Sigmoid colon (tissue), 7 donors: ENCODE measurements at places on chromosomes 4 and X. TPM values are rescaled to one million over a fixed set of nuclear protein-coding genes. Genes with fewer than 3 reads are reported as not detected.

DNA sequence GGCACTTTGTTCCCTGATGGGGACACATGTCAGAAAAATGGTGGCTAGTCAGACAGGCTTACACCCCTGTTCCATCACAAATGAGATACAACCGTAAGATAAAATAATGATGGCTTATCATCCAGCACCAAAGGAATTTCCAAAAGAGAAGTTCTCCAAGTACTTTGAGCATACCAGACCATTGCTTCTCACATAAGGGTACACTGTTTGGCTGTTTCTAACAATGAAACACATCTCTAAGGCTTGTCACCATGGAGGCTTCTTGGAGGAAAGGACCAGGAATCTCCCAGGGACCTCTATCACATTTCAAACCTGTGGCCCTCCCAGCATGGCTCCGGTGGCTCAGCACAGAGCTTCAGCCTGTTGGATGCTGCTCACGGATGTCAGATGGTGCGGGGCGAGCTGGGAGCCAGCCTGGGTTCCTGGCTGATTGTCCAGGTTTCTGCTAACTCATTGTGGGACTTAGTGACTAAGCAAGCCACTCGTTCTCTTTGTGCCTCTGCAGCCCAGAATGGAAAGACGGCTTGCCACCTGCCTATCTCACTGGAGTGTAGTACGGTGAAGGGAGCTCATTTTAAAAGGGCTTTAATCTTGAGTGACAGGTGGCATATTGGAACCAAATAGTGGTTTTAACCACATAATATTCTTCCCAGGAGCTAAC is 54.5 kb downstream of the FHDC1 start:
- H3K36me3 ChIP-seq, result no peaks in the 10 kb centered on the region
- DNase-seq, result no peak
- no peaks in the 10 kb centered on the region for H3K4me1 ChIP-seq

- H3K4me1 ChIP-seq, result no peaks in the 10 kb centered on the region
- no peak for DNase-seq
- H3K36me3 ChIP-seq, result no peaks in the 10 kb centered on the region
- H3K27ac ChIP-seq, result no peak overlapping the region
- H3K4me3 ChIP-seq, result no peak overlapping the region
These were observed 47.1 kb upstream of the CCSER1 start for GRCh38 chr4:90080116-90080515.

DNA sequence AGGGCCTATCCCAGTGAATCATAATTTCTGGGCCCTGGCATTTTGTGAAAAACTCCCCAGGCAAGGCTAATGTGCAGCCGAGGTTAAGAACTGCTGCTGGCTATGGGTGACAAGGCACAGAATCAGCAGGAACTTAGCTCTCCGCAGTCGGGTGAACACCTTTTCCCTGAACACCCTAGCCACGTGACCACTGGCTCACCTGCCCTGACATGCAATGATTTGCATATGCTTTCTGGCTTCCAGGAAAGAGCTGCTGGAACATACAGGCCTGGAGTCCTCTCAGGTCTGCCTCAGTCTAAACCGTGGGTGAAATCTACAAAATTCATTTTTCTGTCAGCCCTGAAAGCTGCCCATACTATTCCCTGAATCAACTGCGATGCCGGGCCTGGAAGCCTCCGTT is 56.6 kb downstream of the ZNF827 start:
- H3K4me1 ChIP-seq, result peaks cover 52% of the 10 kb centered on the region
- no peak overlapping the region for H3K27ac ChIP-seq
- H3K4me3 ChIP-seq, result no peak overlapping the region
- no peaks in the 10 kb centered on the region for H3K27me3 ChIP-seq

GRCh38 chr4:151344948-151345347 is 19.5 kb upstream of the SH3D19 start:
- H3K4me1 ChIP-seq, result no peaks in the 10 kb centered on the region
- no peaks in the 10 kb centered on the region for H3K27me3 ChIP-seq
- DNase-seq, result no peak
- H3K4me3 ChIP-seq, result no peak overlapping the region
- no peak overlapping the region for H3K27ac ChIP-seq
- H3K36me3 ChIP-seq, result no peaks in the 10 kb centered on the region

GRCh38 chrX:100635989-100636320 is 651 bp downstream of the TSPAN6 start:
- DNase-seq, result no peak
- no peaks in the 10 kb centered on the region for H3K27me3 ChIP-seq
- H3K4me3 ChIP-seq, result peak overlapping the region; percentile 53
- H3K4me1 ChIP-seq, result no peaks in the 10 kb centered on the region

The PYURF gene
- 119 TPM for total RNA-seq

The S100P gene
- total RNA-seq, result not detected

- no peak overlapping the region for H3K27ac ChIP-seq
- no peaks in the 10 kb centered on the region for H3K4me1 ChIP-seq
- no peak overlapping the region for H3K4me3 ChIP-seq
- no peaks in the 10 kb centered on the region for H3K27me3 ChIP-seq
These were observed 56.0 kb downstream of the NUDT11 start for GRCh38 chrX:51440365-51440764.

The INTS6L gene
- total RNA-seq, result 8.7 TPM

The CTAG1B gene
- total RNA-seq, result not detected

The DCAF8L2 gene
- not detected for total RNA-seq

GRCh38 chr4:68572653-68573170 is 3.4 kb downstream of the UGT2B17 start:
- no peak for DNase-seq
- H3K4me3 ChIP-seq, result no peak overlapping the region
- H3K4me1 ChIP-seq, result no peaks in the 10 kb centered on the region
- H3K36me3 ChIP-seq, result no peaks in the 10 kb centered on the region

The MTNR1A gene
- not detected for total RNA-seq
